ENCODE measurements at places on chromosomes 12 and 14.
A peak's percentile ranks its signal among the peaks of the same experiment; 100 is the strongest.

DNA sequence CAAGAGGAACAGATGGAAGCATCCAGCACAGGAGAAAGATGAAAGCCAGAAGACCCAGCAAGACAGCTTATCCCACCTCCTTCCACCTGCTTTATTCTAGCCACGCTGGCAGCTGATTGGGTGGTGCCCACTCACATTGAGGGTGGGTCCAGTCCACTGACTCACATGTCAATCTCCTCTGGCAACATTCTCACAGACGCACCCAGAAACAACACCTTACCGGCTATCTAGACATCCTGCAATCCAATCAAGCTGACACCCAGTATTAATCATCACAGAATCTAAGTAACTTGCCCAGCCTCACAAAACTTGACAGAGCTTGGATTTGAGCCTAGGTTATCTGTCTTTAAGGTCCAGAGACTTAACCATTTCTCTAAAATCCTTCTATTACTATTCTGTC is 208.9 kb downstream of the PAH start:
- H3K36me3 ChIP-seq = no peaks in the 10 kb centered on the region
- no peak for DNase-seq
- no peak overlapping the region for H3K4me3 ChIP-seq
- no peaks in the 10 kb centered on the region for H3K27me3 ChIP-seq
- no peaks in the 10 kb centered on the region for H3K4me1 ChIP-seq

DNA sequence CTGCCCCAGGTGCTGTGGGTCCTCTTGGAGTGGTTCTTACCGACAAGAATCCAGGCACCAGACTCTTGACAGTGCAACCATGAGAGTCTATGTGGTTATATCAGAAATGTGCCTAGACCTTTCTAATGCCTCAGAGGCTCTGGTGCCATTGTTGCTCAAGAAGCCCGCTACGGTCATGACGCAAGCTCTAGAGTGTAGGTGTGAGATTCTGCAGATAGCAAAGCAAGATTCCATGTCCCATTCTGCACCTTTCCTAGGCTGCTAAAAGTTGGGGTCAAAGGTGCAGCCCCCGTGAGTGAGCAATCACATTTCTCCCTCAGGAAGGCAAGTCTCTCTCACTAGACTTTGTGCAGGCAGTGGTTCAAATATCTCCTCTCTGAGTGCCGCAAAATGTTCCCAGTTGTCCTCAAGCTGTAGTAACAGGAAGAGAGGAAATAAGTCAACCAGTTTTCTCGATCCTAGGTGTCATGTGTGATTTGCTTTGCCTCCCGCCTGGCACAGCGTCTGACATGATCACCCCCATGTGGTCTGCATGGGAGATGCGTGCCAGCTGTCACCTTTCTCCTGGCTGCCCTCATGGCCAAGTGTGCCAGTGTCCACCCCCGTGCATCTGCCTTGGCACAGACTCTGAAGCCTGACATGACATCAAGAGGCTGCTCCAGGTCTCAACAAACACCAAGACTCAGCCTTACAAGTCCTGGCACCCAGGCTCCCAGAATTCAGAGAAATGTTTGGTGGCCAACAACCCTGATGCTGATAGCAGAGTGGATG is 122.5 kb upstream of the COCH start:
- H3K27ac ChIP-seq = no peak overlapping the region
- H3K4me3 ChIP-seq = no peak overlapping the region
- H3K27me3 ChIP-seq = no peaks in the 10 kb centered on the region
- H3K4me1 ChIP-seq = no peaks in the 10 kb centered on the region
- DNase-seq = no peak
- H3K36me3 ChIP-seq = no peaks in the 10 kb centered on the region

GRCh38 chr12:96606644-96607043 is 117.3 kb downstream of the CFAP54 start:
- no peaks in the 10 kb centered on the region for H3K4me1 ChIP-seq
- no peak for DNase-seq
- H3K27ac ChIP-seq = no peak overlapping the region

- no peak overlapping the region for H3K27ac ChIP-seq
- no peaks in the 10 kb centered on the region for H3K27me3 ChIP-seq
- no peak overlapping the region for H3K4me3 ChIP-seq
- no peaks in the 10 kb centered on the region for H3K4me1 ChIP-seq
- no peak for DNase-seq
Observed at GRCh38 chr14:51224551-51224950, 15.5 kb upstream of the TMX1 start.

- H3K4me3 ChIP-seq = no peak overlapping the region
- H3K27ac ChIP-seq = no peak overlapping the region
- H3K4me1 ChIP-seq = no peaks in the 10 kb centered on the region
- H3K36me3 ChIP-seq = no peaks in the 10 kb centered on the region
Observed at GRCh38 chr12:123089631-123090353, 61.1 kb downstream of the PITPNM2 start.

- peak overlapping the region; percentile 88 for H3K27ac ChIP-seq
- no peaks in the 10 kb centered on the region for H3K4me1 ChIP-seq
- no peak for DNase-seq
- peaks cover 19% of the 10 kb centered on the region for H3K27me3 ChIP-seq
Observed at GRCh38 chr12:114682785-114683708, 928 bp downstream of the TBX3 start.

DNA sequence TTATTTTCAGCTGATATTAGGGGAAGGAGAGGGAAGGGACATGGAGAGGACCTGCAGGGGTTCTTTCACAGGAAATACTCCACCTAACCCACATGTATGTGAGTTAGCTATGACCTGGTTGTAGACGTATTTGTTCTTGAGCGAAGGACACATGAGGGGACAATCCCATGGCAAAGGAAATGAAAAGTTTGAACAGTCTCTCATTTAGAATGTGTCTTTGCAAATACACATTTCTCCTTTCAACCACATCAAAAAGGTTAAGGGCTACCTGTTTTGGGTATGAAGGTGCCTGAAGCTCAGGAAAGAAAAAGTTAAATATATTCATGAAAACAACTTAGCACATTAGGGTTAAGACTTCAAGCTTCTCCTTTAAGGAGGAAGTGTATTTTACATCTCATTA is 7.4 kb downstream of the PYGL start:
- H3K36me3 ChIP-seq = no peaks in the 10 kb centered on the region
- H3K4me3 ChIP-seq = no peak overlapping the region
- H3K27me3 ChIP-seq = no peaks in the 10 kb centered on the region

Measured in colonic mucosa (tissue), 4 donors.